Activated naive CD8-positive, alpha-beta T cell treated with anti-CD3 and anti-CD28 coated beads, Interleukin-2, amount 50 U/mL, for 16 hours (primary cell): ENCODE measurements at places on chromosomes 16 and 17.

DNA sequence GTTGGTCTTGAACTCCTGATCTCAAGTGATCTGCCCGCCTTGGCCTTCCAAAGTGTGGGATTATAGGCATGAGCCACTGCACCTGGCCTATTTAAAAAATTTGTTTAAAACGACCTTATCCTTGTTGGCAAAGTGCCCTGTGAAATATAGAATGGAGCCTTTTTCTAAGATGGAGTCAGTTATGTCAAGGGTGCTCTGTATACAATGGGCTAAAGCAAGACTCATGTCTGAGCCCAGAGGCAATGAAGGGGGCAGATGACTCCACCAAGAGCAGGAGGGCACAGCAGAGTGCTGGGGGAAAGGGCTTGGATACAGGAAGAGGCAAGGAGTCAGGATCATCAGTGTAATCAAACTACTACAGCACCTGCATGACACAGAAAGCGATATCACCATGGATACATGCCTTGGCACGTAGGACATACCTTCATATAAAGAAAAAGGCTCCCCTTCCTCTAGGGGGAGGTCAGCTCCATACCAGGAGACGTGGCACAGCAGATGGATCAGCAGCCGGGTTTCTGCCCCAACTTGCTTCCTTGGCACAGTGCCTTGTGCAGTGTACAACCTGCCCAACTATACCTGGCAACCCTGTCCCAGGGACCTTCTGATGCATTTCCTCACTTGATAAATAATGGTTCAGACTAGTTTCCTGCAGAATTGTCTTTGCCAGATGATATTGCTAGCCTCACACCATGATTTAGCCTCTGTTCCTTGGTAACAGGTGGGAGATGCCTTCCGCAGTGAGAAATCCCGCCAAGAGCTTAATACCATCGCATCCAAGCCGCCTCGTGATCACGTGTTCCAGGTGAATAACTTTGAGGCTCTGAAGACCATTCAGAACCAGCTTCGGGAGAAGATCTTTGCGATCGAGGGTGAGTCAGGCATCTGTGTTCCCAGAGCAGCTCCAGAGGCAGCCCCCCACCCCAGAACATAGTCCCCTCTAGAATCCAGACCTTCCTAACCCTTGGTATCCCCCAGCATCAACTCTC, 15.3 kb downstream of the ITGAM start:
- DNase-seq, result no peak

GRCh38 chr16:50359626-50360025, 9.2 kb downstream of the BRD7 start:
- DNase-seq, result no peak

- no peak for DNase-seq
These were observed 114.9 kb downstream of the PRKCA start for GRCh38 chr17:66417300-66417719.

- DNase-seq, result no peak
These were observed 10.3 kb downstream of the C17orf113 start for GRCh38 chr17:42039794-42040763.

- DNase-seq, result no peak
These were observed 8.7 kb downstream of the EIF1 start for GRCh38 chr17:41697122-41697962.

DNA sequence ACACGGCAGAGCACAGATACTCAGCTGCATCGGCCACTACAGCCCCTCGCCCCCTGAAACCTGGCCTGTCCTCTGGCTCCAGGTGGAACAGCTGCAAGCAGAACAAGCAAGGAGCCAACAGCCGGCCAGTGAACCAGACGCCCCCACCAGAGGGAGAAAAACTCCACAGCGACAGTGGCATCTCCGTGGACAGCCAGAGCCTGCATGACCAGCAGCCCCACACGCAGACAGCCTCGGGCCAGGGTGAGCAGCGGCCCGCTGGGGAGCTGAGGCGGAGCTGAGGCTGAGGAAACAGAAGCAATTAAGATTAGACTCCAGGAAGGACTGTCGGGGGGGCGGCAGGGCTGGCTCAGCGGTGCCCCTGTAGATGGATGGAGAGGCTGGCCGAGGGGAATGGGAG, 16.7 kb downstream of the NGFR start:
- no peak for DNase-seq
